ENCODE measurements at places on chromosomes 1 and 21.

DNA sequence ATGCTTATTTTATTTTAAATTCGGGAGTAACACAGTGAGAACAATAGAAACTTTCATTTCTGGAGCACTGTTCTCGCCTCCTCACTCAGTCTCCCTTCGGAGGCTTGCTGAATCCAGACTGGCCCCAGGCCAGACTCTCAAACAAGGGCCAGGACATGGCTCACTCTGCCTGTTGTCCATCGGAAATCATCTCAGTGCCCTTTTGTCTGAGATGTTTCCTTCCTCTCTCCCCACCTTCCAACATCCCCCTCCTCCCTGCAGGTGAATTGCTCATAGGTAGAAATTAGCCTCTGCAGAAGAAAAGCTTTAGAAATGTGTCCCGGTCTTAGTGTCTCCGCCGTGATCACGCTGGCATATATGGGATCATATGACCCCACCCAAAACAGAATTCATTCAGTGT is 55.2 kb downstream of the ERG start:
- DNase-seq: no peak

GRCh38 chr1:54372978-54373377 is 33.2 kb downstream of the SSBP3 start:
- DNase-seq: no peak

GRCh38 chr1:36783475-36783874 is 250.8 kb downstream of the GRIK3 start:
- no peak for DNase-seq

DNA sequence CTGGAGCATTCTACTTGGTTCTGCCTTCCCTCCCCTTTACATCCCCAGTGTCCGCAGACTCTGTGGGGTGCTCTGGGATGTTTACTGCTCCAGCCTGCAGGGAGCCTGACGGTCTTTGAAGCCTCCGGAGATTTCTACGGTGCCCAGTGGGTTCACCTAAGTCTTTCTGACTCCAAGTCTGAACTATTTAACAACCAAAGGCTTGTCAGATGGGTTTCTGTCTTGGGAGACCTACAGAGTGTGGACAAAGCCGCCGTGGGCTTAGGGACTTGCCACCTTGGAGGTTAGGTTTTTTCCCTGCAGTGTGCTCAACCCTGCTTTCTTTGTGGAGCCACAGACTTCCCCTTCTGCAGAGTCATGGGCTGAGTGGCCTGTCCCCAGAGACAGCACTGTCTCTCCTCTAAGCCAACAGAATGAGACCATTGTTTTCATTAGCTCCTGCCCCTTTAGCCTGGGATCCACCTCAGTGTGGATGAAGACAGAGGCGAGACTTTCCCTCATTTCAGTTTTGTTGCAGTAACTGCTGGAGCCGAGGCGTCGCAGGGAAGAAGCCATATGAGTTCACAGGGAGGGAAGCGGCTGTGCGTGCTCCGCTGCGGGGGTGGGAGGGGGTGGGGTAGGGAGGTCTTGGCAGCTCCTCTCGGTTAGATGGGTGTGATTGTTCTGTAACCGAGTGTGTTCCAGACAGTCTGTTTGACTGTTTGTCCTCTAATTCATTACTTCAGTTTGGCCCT is 120.7 kb downstream of the CNIH3 start:
- DNase-seq: no peak

- DNase-seq: no peak
Observed at GRCh38 chr1:112599477-112599876, 19.5 kb downstream of the ST7L start.

GRCh38 chr1:180167021-180167701 is 12.5 kb downstream of the QSOX1 start:
- no peak for DNase-seq

DNA sequence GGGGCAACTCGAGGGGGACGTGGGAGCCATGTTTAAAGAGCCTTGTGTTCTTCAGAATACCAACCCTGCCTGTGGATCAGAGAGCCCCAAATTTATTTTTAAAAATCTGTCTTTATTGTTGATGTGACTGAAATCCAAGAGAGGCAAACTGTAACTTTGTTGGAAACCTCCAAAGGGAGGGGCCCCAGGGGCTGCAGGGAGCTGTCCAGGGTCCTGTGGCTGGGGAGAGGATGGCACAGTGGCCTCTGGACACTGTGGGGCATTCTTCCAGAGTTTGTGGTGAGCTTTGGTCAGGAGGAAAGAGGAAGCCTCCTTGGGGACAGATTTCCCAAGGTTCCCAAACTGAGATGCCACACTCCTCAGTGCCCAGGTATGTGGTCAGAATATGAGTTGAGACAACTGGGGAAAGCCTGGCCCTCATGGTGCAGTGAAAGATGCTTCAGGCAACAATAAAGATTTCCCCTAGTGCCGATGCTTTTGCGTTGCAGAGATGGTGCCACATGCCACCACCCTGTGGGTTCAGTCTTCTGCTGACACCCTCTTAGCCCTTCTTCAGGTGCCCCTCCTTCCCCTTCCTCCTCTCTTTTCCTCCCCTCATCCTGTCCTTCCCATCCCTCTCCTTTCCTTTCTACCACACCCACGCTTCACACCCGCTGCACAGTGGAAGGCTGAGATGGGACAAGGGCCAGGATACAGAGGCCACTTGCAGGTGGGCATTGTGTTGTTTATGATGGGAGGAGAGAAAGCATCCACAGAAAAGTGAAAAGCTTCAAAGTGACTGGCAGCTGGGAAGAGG is 122.1 kb downstream of the UCK2 start:
- no peak for DNase-seq

DNA sequence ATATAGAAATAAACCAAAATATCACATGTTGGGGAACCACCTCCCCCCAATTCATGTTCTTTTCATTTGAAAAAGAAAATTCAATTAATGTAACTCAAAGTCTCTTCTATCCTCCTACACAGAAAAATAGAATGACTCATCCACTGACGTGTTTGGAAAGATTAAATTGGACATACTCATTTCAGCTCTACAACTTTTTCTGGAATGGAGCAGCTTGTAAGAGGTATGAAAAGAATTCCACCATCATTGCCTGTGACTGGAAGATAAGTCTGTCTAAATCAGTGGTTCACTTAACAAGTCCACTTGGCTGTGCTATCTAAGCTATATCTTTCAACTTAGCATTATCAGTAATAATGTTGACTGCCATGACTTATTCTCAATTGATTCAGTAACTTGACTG is 702.3 kb downstream of the BRINP3 start:
- no peak for DNase-seq

Measured in stimulated activated CD8-positive, alpha-beta memory T cell treated with anti-CD3 and anti-CD28 coated beads, Interleukin-4, amount 100 ng/mL, for 1 hour (primary cell).